ENCODE measurements at places on chromosomes 12 and 14. TPM values are rescaled to one million over a fixed set of nuclear protein-coding genes. Genes with fewer than 3 reads are reported as not detected.
A peak's percentile ranks its signal among the peaks of the same experiment; 100 is the strongest.

GRCh38 chr14:53951627-53952303 is 4.9 kb downstream of the BMP4 start:
- DNase-seq, result no peak

DNA sequence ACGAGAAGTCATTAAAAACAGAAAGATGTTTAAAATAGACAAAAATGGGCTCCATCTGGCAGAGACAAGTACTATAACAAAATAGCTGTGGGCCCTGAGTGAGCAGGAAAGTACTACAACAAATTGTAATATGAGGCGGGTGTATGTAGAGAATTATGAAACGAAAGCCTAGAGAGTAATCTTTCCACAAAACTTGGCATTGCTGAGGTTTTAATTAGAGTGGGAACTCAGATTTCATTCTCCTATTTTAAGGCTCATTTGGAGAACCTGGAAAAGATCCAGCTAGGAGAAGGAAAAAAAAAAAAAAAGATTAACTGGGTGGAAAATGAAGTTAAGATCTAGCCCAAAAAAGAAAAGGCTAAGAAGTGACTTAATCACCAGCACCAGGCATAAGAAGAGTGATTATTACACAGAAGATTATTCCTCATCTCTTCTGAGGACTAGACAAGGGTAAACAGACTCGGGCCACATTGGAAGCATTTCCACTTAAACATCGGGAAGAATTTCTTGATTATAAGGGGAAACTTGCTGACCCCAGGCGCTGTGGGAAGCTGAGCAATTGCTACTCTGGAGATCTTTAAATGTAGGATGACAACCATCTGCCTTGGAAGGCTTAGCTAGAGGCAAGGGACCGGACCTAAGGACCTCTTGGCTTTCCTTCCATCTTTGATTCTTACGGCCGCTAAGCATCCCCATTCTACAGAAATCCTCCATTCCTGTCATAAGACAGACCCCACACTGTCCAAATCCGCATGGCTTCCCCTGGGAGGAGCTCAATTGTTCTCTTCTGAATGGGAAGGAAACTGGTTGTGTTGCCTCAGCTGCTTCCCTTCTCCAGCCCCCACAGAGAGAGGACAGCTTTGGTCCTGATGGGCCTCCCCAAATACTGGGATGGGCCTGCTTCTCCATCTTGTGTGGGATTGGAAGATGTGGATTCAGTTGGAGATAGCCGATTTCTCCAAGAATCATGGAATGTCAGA is 40.6 kb downstream of the IGF1 start:
- DNase-seq, result no peak

DNA sequence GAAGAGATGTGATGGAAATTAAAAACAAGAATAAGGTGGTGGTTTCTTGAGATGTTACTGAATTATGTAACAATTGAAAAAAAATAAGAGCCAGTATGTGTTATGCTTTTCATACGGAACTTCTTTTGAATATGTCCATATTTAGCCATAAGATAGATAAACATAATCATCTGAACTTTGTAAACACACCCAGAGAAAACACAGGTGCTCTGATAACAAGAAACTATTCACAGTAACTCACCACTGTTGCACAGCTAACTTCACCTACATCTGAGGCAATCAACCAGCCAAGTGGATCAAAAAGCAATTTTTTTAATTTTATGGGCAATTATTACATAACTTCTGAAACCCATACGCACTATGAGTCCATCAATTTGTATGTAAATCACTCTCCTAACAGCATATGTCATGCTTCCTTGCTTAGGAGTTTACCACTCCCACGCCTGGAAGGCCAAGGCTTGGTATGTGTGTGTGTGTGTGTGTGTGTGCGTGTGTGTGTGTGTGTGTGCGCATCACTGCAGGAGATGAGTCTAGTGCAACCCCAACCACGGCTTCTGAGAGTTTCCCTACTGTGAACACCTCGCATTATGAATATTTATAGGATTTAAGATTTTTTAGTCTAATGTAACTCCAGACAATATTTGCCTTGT is 443.4 kb downstream of the BCAT1 start:
- no peak for DNase-seq

- DNase-seq, result no peak
These were observed 34.1 kb upstream of the INF2 start for GRCh38 chr14:104655128-104655848.

The EP400 gene
- polyA plus RNA-seq, result 15.2 TPM

The ZNF140 gene
- polyA plus RNA-seq, result 9.9 TPM

The PPM1H gene
- 7.8 TPM for polyA plus RNA-seq

The ORAI1 gene
- polyA plus RNA-seq, result 17.8 TPM

GRCh38 chr14:95327558-95328374 is 8.1 kb upstream of the CLMN start:
- DNase-seq, result no peak

- no peak for DNase-seq
These were observed 8.7 kb upstream of the ITFG2 start for GRCh38 chr12:2803635-2804392.

DNA sequence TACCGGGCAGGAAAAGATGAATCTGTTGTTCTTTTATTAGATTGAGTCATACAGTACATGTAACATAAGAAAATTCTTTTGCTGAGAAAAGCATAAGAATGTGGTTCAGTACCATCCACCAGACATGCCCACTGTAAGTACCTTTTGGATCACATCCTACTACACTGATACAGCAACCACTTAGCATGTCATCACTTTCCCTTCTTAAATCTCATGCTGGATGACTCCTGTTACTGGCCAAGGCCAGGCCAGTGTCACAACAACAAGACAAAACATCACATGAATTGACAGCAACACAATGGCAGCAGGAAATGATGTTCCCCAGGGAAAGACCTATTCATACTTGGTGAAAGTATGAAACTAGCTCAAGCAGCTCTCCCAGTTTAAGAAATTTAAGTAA is 46.4 kb downstream of the STXBP6 start:
- no peak for DNase-seq

The RNASE3 gene
- not detected for polyA plus RNA-seq

GRCh38 chr12:123151457-123152454 is 866 bp upstream of the PITPNM2 start:
- DNase-seq, result peak; percentile 13

The PTGER2 gene
- polyA plus RNA-seq, result 0.51 TPM

- no peak for DNase-seq
These were observed 503.5 kb downstream of the PCNX1 start for GRCh38 chr14:71410578-71411284.

GRCh38 chr12:38113991-38114390 is 202.6 kb upstream of the ALG10B start:
- DNase-seq, result no peak

DNA sequence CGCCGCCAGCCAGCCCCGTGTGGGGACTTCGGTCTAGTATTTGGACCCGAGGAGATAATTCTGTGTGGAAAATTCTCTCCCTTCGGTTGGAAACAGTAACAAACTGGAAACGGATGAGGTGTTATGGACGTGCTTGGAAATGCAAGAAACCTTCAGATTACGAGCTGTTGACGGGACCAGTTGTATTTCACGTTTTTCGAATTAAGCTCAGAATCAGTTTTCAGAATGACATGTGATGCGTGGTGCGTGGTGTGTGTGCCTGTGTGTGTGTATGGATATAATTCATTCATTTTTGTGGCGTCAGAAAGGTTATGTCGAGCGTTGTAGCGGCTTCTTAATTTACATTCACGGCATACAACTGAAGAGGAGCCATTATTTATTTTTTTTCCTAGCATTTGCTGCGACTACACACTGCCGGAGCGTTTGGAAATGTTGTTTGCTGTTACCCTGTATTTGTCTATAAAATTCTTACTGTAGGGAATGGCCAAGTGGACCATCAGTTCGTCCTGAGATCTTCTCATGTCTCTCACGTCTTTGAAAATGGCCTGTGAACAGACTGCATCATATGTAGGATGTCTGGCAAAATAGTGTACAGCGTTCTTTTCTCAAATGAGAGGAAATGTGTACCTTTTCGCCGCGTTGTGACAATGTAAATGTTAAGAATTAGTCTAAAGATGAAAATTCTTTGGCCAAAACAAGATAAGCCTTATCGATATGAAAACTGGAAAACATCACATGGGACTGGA is 1.3 kb downstream of the TRAF3 start:
- no peak for DNase-seq

- peak; percentile 14 for DNase-seq
These were observed 717 bp downstream of the PPHLN1 start for GRCh38 chr12:42326541-42327226.

DNA sequence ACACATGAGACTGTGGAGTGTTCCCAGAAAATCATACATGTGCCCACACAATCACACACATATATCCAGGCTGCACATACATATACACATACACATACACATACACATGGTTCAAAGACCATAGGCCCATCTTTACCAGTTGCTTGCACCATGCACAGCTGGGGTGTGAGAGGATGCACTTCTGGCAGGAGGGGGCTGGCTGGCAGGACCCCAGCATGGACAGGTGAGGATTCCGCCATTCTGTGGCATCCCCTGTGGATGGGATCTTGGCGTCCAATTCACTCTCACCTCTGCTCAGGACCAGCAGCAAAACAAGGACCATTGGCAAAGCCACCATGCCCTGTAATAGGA is 7.0 kb downstream of the ITGB7 start:
- DNase-seq, result no peak
